OCI-M1 (cell line): ENCODE measurements at places on chromosomes 3 and 15.
A peak's percentile ranks its signal among the peaks of the same experiment; 100 is the strongest.

- peak; percentile 60 for DNase-seq
Measured at GRCh38 chr3:196813903-196814302, 53.8 kb upstream of the SENP5 start.

DNA sequence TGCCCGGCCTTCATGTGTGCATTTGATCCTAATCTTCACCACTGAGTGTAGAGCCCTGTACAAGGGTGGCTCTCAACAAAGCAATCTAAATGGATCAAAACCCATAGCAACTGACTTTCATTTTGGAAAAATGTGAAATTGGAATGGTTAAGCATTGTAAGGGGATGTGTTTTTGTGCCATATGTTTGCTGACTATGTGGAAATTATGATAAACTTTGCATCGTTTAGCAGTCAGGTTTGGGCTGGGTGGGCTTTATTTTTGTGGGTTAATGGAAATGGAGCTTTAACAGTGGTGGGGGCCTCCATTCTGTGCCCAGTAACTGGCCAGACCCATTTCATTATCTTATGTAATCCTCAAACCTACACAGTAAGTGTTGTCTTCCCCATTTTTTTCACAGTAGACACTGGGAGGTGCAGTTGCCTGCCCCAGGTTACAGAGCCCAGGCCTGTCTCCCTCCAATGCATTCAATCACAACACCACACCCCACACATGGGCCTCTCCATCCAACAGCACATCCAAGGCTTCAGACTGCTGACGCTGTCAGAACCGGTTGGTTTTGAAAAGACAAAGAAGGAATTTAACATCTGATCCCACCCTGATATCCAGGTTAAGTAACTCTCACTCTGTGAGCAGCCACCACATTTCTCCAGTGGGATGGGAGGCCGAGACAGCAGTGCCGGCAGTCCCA is 136.3 kb upstream of the ABHD17C start:
- DNase-seq, result no peak

DNA sequence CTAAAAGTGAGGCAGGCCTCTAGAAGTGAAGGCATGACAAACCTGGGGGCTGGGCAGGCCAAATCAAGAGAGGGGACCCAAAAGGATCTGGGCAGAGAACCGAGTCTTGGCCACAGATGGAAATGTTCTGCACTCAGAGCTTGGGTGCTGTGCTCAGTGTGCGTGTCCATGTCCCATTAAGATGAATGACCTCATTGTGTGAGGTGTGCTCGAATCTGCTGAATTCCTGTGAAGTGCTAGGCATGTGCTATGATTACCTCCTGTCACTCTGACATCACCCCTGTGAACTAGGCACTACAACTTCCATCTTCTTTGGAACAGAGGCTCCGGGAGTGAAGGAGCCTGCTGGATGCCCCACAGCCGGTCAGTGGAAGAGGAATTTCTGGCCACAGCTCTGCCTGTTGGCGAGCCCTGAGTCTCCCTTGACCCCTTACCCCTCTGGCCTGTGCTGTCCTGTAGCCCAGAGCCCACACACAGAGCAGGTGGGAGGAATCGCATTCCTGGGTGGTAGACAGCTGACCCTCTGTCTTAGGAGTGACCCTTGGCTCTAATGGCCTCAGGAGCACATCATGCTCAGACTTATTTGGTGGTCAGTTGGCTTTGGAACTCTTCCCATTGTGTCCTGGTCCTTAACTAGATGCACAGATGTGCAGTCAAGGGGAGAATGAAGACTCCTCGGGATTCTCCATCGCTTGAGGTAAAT is 67.6 kb upstream of the CTDSPL start:
- DNase-seq, result no peak

DNA sequence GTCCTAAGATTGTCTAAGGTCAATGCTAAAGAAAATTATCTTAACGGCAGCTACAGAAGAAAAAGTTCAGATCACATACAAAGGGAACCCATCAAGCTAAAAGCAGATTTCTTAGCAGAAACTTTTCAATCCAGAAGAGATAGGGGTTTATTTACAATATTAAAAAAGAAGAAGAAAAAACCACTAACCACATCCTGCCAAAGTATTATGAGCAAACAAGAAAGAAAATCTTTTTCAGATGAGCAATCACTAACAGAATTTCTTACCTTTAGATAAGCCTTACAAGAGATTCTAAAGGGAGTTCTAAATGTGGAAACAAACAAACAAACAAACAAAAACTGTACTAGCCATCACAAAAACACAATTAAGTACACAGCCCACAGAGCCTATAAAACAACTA is 1015.8 kb upstream of the EPHA6 start:
- peak; percentile 5 for DNase-seq

DNA sequence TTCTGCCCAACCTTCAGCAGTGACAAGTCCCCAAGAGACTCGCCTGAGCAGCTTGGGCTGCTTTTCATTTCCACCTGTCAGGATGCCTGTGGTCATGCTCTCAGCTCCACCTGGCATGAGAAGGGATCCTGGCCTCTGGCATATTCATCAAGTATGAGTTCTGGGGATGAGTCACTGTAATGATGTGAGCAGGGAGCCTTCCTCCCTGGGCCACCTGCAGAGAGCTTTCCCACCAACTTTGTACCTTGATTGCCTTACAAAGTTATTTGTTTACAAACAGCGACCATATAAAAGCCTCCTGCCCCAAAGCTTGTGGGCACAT is 3.5 kb downstream of the MYD88 start:
- no peak for DNase-seq

DNA sequence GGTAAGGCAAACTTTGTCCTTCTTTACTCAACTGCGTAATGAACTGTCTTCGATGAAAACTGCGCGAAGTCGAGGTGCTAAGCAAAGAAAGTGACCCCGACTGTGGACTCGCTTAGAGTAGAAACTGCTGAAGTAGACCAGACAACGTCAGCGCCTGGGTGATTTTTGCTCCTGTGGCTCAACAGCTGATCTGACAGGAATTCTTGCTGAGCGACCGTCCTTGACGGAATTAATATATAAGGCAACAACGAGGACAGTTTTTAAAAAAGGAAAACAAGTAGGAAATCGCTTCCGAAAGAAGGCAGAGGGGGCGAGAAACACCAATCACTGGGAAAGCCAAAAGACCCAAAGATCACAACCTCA is 541 bp downstream of the RPS27L start:
- peak; percentile 67 for DNase-seq

DNA sequence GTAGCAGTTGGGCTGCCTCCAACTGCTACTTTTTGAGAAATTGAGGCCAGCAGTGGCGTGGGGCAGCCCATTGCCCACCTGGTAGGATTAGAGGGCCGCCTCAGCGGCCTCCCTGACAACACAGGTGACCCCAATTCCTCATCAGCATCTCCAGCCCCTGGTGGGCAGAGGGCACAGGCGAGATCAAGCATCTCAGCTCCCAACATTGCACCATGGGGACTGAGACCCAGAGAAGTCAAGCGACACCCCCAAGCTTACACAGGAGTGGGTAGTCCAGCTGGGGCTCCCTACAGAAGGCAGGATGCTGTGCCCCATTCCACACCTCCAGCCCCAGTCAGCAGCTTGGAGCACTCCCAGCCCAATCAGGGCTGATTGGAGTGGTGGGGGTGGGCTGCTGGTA is 228 bp upstream of the H1-8 start:
- DNase-seq, result no peak

GRCh38 chr3:26590919-26591484 is 31.6 kb upstream of the LRRC3B start:
- DNase-seq, result no peak
